ENCODE measurements at places on chromosomes 5 and 9.

GRCh38 chr5:126178521-126178920 is 244.7 kb upstream of the GRAMD2B start:
- no peak for DNase-seq

GRCh38 chr9:131997779-131998178 is 81.9 kb downstream of the MED27 start:
- no peak for DNase-seq

GRCh38 chr5:35990941-35991611 is at the start of gene UGT3A1:
UGT3A1 (minus strand) TSS chr5:35991390; CDS start chr5:35991240, 150 bp downstream.
- DNase-seq, result no peak

GRCh38 chr9:98092613-98092931 is 26.4 kb downstream of the TRIM14 start:
- no peak for DNase-seq

GRCh38 chr5:154460172-154460571 is 14.4 kb downstream of the SAP30L start:
- DNase-seq, result no peak

GRCh38 chr5:169494383-169494935 is 89.1 kb upstream of the SPDL1 start:
- no peak for DNase-seq

DNA sequence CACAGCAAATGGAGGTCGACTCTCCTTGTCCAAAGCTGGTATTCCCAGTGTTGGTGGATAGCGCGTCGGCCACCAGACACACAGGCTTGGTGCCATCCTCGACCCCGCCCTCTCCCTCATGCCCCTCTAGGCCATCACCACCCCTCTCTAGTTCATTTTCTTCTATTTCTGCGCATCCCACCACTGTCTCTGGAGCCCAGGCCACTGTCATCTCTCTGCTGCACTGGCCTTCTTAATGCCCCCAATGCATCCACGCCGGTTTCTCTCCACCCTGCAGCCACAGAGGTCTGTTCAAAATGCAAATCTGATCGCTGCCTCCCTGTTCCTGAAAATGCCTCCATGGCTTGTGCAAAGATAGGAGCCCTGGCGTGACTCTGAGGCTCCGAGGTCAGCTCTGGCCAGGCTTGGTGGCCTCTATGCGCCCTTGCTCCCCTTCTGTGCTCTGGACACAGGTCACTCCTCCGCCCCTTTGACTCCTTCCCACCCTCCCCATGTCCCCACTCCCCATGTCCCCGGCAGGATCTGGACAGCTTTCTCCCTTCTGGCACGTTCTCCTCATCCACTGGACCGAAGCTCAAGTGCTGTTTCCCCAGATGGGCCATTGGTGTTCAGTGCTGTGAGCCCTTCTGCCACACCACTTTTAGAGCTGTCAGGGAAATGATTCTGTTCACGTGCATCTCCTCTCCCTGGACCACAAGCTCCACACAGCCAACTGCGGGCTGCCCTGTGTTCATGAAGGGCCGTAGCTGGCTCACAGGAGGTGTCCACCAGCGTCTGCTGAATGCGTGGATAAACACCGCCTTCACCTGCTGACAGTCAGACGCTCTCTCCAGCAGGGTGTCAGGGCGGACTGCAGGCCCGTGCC is 59.5 kb upstream of the RNF130 start:
- DNase-seq, result no peak

GRCh38 chr9:17807613-17808282 is 228.9 kb downstream of the SH3GL2 start:
- no peak for DNase-seq

DNA sequence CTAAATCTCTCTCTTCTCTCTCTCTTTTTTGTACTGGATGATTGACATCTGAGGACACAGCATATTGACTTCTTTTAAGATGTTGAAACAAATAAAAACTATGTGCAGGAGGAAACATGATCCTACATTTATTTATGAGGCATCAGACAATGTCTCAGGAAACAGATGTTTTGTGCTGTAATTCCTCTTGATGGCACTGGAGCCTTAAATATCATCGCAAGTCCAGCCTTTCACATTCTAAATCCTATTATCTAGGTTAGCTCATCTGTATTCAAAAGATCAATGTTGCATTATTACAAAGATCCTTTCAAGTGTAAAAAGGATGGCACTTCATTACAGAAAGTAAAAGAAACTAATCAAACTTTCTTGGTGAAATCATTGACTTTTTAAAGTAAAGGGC is 63.9 kb downstream of the MAT2B start:
- no peak for DNase-seq

DNA sequence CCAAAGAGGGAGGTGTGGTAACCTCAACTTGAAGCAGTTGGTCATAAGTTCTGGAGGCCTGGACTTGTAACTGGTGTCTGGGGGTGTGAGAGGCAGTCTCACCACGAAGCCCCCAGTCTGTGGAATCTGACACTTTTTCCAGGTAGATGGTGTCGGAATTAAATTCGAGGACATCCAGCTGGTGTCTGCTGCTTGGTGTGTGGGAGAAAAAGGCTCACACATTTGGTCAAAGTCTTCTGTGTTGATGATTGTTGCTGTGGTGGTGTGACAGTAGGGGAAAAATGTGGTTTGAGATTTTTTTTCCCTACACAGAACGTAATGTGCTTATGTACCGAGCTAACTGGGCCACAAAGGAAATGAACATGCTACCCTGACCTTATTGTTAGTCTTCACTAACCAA is 251.9 kb downstream of the MAT2B start:
- DNase-seq, result no peak

DNA sequence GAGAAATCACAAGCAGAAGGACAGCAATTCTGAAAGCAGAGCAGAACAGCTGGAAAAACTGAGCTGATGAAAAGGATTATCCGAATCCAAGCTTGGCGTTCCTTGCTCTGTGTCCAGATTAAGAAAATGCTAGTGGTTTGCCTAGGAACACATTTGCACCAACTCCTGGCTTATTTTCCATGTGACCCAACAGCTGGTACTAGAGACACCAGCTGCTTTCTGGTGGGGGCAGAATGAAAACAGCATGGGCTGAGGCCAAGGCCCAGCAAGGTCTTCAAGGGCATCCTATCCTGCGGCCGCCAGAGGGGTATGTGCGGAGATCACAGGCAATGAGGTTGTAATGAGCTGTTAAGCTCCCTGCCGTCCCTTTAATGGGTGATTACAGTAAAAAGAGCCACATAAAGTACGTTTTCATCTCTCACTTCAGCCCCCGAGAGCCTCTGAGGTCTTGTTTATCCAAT is 131.5 kb downstream of the DOCK8 start:
- no peak for DNase-seq

GRCh38 chr5:140101179-140101578 is 12.7 kb upstream of the PURA start:
- no peak for DNase-seq

- no peak for DNase-seq
Observed at GRCh38 chr9:111179577-111179976, 141.3 kb upstream of the LPAR1 start.

GRCh38 chr5:80759866-80760577 is 105.2 kb upstream of the DHFR start:
- DNase-seq, result no peak

GRCh38 chr9:33131790-33132772 is 35.1 kb downstream of the B4GALT1 start:
- DNase-seq, result no peak

GRCh38 chr9:100099722-100100042 is 639 bp downstream of the INVS start:
- no peak for DNase-seq

GRCh38 chr5:168798065-168799023 is 219.2 kb upstream of the PANK3 start:
- DNase-seq, result no peak

GRCh38 chr5:43042176-43042625 is 2.1 kb upstream of the ANXA2R start:
- DNase-seq, result peak; percentile 74

GRCh38 chr5:153883854-153884611 is 154.7 kb downstream of the FAM114A2 start:
- DNase-seq, result no peak
